Frontal cortex (tissue), 4 donors: ENCODE measurements at places on chromosomes 2 and 18. TPM values are rescaled to one million over a fixed set of nuclear protein-coding genes. Genes with fewer than 3 reads are reported as not detected.

IGFBP2 gene
- total RNA-seq, result 253 TPM

QPCT gene
- 22.0 TPM for total RNA-seq

UCN gene
- 1.2 TPM for total RNA-seq

PRKAG3 gene
- total RNA-seq, result not detected

DQX1 gene
- total RNA-seq, result not detected
